Stimulated activated CD4-positive, alpha-beta T cell treated with anti-CD3 and anti-CD28 coated beads, TNF-alpha, amount 100 ng/mL, for 1 hour (primary cell): ENCODE measurements at places on chromosomes 5 and 9.

DNA sequence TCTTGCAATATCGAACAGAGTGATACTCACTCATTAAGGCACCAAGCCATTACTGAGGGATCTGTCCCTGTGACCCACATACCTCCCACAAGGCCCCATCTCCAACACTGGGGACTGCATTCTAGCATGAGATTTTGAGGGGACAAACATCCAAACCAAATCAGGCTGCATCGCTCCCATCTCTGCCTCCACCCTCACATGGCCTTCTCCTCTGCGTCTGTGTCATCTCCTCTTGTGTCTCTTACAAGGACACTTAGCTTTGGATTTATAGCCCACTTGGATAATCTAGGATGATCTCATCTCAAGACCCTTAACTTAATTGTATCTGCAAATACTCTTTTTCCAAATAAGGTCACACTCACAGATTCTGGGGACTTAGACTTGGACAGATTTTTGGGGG lies 284.4 kb upstream of the DAP start:
- no peak for DNase-seq

DNA sequence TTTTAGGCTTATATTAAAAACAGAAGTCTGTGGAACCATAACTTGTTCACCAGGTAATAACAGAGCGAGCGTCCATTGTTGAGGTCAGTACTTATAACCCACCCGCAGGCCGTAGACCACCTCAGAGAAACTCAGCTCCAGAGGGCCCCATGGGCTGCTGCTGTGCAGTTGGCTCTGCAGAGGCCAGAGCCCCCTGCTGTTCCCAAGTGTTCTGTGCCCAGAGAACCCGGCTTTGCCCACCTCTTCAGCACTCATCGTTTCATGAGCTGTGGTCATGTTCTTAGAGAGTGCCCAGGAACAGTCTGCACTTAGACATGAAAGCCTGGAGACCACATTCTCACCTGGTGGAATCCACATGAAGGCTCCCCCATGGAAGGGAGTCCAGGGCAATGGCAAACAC lies 50.4 kb upstream of the SLC2A8 start:
- no peak for DNase-seq

- no peak for DNase-seq
Measured at GRCh38 chr9:127011772-127012171, 97.2 kb downstream of the RALGPS1 start.

DNA sequence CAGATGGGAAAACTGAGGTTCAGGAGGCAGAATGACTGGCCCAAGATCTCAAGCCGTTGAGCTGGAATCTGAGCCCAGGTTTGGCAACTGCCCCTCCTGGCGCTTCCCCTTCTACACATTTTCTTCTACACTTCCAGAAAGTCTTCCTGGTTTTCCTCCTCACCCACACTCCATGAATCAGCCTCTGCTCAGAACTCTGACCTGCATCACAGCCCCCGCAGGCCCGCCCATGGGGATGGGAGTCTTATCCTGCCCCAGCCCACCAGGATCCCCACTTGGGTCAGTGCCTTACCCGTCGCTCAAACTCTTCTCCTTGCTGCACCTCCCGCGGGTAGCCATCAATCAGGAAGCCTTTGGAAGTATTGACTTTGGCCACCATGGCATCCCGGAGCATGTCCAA lies 5.9 kb downstream of the AK1 start:
- no peak for DNase-seq

DNA sequence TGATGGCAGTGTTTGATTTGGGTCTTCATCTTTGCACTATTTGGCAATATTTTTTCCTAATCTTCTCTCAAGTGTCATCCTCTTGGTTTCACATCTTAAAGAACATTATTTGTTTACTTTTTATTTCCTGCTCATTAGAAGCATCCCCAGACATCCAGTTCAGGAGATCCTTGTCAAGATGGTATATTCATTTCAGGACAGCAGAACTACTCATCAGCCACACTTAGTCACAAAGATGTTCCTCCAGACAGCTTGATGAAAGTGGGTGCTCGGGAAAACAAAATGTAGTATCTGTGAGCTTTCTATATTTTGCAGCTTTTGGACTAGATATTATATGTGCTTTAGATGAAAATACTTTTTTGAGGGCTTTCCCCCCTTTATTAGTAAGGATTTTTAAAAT lies 72.1 kb upstream of the SREK1 start:
- DNase-seq: no peak

DNA sequence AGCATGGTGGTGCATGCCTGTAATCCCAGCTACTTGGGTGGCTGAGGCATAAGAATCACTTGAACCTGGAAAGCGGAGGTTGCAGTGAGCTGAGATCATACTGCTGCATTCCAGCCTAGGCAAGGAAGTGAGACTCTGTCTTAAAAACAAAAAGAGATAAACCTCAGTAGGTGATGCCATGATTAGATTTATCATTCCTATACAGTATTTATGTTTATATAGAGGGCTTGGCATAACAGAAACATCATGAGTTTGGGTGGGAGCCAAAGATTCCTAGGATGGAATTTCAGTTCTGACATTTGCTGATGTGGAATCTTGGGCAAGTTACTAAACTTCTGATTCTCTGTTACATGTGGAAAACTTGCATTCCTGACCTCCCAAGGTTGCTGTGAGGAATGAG lies 22.3 kb downstream of the RFK start:
- DNase-seq: no peak

- no peak for DNase-seq
Measured at GRCh38 chr5:2550509-2550908, 201.0 kb downstream of the IRX2 start.

DNA sequence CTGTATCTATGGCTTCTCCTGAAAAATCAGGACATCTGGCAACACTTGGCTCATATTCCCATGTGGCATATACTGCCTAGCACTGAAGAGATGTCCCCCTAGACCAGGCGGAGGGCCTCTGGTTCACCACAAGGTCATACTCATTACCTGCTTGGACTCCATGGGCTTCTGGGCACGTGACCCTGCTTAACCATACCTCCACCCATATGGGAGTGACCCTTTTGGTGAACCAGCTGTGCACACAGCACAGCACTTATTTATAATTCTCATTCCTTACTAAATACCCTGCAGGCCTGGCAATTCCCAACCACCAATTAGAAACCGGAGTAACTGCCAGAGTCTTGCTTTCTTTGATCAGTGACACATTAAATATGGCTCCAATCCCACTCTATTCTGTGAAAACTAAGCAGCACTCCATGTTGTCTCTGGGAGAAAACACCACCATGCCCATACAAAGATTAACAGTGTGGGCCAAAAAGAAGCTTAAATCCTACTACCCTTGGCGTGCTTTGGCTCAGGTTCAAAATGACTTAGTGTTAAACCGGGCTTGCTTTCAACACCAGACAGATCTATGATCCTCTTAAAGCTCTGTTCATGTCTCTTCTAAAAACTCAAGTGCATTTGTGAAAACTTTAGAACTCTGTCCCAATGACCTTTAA lies 57.7 kb downstream of the MTMR12 start:
- DNase-seq: no peak

DNA sequence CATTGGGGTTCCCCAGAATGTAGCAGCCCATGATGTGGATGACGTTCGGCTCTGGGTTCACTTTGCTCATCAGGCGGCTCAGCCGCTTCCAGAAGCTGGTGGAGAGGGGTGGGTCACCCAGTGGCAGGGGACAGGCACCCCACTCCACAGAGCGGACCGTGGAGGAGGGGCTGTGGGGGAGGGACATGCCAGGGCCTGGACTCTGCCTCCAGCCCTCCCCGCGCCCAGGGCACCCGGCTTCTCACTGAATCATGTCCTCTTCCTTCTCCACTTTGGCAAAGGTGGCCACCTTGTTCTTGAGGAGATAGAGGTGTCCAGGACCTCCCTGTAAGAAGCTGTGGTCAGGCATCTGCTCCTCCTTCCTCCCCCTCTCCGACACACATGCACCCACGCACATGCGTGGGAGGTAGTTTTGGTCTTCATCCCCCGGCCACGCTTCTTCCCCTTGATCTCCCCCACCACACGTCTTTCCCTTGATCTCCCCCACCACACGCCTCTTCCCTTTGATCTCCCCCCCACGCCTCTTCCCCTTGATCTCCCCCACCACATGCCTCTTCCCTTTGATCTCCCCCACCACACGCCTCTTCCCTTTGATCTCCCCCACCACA lies 8.9 kb upstream of the ENTPD8 start:
- no peak for DNase-seq

DNA sequence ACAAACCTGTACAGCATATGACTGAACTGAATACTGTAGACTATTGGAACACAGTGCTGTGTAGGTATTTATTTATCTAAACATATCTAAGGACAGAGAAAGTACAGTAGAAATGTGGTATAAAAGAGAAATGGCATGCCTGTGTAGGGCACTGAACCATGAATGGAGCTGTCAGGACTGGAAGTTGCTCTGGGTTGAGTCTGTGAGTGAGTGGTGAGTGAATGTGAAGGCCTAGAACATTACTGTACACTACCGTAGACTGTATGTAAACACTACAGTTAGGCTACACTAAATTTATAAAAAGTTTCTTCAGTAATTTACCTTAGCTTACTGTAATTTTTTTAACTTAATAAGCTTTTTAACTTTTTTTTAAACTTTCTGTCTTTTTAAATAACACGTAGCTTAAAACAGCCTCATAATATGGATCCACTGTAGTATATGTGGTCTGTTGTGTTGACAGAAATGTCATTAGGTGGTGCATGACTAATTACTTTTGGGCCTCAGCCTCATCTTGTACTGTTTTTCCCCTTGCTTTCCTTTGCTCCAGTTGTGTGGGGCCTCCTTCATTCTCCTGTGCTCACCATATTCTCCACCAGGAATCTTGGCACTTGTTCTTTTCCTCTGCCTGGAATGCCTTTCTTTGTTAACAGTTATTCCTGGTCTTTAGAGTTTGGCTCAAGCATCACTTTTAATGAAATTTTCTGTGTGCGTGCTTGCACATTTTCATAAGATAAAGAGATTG lies 8.8 kb downstream of the SPIN1 start:
- no peak for DNase-seq

DNA sequence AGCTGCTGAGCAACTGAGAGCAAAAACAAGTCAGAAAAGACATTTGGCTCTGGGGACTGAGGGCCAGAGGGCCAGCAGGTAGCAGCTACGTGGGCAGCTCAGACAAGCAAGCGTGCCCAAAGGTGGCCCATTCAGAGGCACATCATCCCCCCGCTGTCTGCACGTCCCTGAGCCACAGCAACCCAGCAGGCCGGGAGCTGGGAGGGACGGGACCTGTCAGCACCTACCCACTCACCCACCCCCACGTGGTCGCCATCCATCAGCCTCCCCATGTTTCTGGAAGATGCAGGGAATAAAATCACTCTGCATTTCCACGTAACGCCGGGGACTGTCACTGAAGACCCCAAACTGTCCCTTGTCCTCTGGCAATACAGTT lies 167.8 kb downstream of the COL23A1 start:
- DNase-seq: no peak

GRCh38 chr9:26033336-26033735 lies 355.1 kb upstream of the TUSC1 start:
- DNase-seq: no peak

- no peak for DNase-seq
Measured at GRCh38 chr9:116951588-116952435, 264.7 kb downstream of the TRIM32 start.

DNA sequence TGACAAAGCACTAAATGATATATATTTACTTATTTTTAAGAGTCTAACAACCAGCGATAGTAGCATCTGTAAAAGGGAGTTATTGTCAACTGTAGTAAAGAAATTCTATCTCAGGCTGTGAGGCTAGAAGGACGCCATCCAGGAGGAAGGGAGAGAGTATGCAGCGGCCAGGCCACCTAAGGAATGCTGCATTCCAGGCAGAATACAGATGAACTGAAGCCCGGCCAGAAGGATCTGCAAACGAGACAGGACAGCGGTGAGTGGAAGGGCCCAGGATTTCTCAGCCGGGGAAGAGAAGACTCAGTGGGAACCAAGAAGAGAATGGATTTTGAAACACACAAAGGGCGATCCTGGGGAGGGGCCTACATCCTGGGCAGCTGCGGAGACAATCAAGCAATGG lies 7.4 kb downstream of the RETREG1 start:
- DNase-seq: no peak

DNA sequence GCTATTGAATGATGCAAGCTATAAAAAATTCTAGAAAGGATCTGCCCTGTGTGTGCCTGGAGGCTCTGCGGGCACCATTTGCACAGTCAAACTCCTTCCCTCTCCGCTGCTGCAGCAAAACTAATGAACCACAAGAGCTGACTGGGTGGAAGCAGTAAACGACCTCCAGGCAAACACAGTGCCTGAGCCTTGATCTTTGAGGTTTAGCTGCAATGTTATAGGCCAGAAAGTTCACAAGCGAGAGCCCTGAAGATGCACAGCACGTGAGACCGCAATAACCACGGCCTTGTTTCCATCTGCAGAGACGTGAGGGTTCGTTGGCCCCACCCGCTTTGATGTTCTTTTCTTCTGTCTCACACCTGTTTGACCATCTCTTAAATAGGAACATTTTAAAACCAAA lies 69.2 kb upstream of the S1PR3 start:
- no peak for DNase-seq

GRCh38 chr5:136729901-136730355 lies 364.6 kb upstream of the TRPC7 start:
- DNase-seq: no peak

- DNase-seq: no peak
Measured at GRCh38 chr5:52809884-52810283, 22.2 kb downstream of the ITGA1 start.

DNA sequence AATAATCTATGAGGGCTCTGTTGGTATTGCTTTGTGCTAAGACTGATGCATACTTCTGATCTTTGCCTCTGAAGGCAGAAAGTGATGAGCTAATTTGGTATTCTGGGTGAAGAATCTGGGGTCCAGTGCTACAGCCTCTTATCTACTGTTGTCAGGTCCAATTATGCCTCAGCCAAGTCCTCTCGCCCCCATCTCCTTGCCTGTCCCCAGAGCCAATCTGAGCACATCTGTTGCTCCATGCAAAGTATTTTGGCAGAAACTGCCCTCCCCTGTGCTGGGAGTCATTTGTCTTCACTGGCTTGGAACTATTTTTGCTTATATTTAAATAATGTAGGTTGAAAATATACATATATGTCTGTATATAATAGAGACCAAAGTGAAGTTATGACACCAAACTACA lies 23.4 kb downstream of the LSM11 start:
- no peak for DNase-seq

- no peak for DNase-seq
Measured at GRCh38 chr9:95313010-95313498, 4.5 kb downstream of the FANCC start.

- DNase-seq: no peak
Measured at GRCh38 chr5:127664093-127664492, 15.2 kb downstream of the CTXN3 start.

- DNase-seq: no peak
Measured at GRCh38 chr9:130526193-130526853, 53.1 kb upstream of the FUBP3 start.

- no peak for DNase-seq
Measured at GRCh38 chr5:176675676-176676360, 28.5 kb downstream of the TSPAN17 start.

- no peak for DNase-seq
Measured at GRCh38 chr5:107655831-107656230, 14.9 kb downstream of the EFNA5 start.

- no peak for DNase-seq
Measured at GRCh38 chr5:151622367-151623088, 31.4 kb upstream of the FAT2 start.

GRCh38 chr9:105391288-105391687 lies 56.5 kb upstream of the FSD1L start:
- DNase-seq: no peak
